Gastrocnemius medialis (tissue), 4 donors: ENCODE measurements at places on chromosomes 12 and 14. TPM values are rescaled to one million over a fixed set of nuclear protein-coding genes. Genes with fewer than 3 reads are reported as not detected.

GRCh38 chr14:74973003-74973653 is 17.7 kb upstream of the PGF start:
- DNase-seq = peak; percentile 60

DNA sequence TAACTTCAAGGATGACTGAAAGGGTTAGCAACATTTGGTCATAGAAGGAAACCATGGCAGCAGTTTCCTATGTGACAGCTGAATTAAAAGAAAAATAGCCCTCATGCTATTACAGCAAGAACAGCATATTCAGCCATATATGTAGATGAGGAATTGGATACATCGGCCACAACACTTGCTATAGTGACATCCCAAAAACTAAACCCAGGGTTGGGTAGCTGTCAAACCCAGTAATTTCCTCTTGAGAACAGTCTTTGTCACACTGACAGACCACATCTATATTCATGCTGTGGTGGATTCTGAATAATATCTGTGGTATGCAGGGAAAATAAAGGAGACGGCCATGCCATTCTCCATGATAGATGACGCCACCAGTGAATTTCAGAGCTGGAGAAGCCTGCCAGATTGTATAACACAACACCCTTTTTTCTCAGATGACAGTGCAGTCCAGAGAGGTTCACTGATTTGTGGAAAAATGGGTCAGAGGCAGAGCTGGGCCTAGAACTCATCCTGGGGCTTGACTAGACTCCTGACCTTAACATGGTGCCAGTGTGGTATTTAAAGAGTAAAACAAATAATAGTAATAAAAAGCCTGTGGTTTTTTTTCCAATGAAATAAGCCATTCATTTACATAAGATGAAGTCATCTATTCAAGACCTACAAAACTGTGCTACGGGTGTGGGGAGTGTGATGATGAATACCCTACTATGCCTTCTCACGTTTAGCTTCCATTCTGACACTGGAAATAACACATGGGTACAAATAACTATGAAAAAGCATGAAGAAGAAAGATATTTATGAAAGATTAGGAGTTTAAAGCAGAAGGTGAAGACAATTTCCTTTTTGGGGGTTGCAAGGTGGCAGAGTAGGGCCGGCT is 32.3 kb downstream of the EFCAB11 start:
- DNase-seq = no peak

SYT1 gene
- total RNA-seq = not detected

BAG5 gene
- 16.9 TPM for total RNA-seq

ANKS1B gene
- 3.9 TPM for total RNA-seq

TPPP2 gene
- total RNA-seq = 0.22 TPM

OTOGL gene
- total RNA-seq = 0.10 TPM

DNA sequence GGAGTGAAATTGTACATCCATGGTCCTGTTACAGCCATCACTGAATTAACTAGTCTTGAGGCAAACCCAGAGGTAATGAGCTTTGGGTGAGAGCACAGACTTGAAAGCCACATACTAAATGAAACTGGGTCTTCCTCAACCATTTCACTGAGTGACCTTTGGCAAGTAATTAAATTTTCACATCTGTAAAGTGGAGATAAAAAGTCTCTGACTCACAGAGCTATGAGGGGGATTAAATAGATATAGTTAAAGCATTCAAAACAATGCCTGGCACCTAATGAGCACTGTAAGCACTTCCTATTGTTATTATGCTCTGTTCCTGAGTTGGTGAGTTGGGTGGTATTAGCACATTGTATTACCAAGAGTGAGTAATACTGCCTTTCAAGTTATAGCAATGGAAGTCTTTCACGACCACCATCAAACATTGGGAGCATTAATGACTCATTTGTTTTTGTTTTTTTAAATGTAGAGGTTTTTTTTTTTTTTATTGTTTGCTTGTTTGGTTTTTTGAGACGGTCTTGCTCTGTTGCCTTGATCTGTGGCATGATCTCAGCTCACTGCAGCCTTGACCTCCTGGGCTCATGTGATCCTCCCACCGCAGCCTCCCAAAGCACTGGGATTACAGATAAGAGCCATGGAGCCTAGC is 12.5 kb upstream of the STRN3 start:
- no peak for DNase-seq

PGF gene
- total RNA-seq = 7.8 TPM

DNA sequence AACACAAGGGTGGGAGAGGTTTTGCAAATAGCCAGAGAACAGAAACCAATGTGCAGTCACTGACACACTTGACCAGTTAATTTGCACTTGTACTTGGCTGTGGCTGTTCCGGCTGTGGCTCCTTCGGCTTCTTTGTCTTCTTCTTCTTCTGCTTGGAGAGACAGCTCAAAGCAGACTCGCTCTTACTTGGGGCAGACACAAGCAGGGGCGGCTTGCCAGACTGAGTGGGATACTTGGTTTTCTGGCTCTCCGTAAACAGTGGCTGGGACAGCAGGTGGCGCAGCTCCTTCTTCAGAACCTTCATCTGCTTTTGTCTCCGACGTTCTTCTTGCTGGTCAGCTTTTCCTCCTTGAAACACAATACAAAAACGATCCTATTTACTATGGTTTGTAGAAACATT is 25.0 kb downstream of the OTUB2 start:
- DNase-seq = no peak

- no peak for DNase-seq
Measured at GRCh38 chr12:15854916-15855315, 27.3 kb upstream of the STRAP start.

PKP2 gene
- 4.4 TPM for total RNA-seq

TCTN2 gene
- total RNA-seq = 1.2 TPM

- DNase-seq = peak; percentile 55
Measured at GRCh38 chr14:94827711-94828447, 58.0 kb upstream of the GSC start.

SLC25A21 gene
- total RNA-seq = not detected

DNA sequence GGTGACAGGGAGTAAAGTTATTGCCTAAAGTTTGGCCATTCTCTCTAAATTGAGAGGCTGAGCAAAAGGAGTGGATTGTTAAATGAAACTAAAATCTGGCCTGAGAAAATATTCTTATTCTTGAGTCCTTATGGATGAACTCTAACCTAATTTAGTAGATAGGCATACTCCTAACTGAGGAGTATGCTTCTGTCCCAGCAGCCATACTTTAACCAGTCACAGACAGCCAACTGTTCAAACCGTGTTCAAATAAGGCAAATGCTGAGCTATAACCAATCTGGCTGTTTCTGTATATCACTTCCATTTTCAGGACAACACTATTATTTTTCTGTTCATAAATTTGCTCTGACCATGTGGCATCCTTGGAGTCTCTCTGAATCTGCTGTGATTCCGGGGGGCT is 75.9 kb upstream of the RERGL start:
- no peak for DNase-seq

CISTR gene
- not detected for total RNA-seq

- DNase-seq = no peak
Measured at GRCh38 chr12:94994312-94994711, 9.2 kb downstream of the NDUFA12 start.

DNA sequence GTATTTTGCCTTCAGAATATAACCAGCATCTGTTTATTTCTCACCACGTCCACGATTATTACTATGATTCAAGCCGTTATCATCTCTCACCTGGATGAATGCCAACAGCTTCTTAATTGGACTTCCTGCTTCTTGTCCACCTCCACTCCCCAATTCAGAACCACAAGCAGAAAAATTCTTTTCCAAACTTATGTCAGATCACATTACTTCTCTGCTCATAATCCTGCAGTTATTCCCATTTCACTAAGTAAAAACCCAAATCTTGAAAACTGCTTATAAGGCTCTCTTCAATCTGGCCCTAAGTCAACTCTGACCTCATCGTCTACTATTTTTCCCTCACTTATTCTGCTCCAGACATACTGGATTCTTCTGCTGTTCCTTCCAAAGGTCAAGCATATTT is 2.0 kb downstream of the CRY1 start:
- no peak for DNase-seq

DNA sequence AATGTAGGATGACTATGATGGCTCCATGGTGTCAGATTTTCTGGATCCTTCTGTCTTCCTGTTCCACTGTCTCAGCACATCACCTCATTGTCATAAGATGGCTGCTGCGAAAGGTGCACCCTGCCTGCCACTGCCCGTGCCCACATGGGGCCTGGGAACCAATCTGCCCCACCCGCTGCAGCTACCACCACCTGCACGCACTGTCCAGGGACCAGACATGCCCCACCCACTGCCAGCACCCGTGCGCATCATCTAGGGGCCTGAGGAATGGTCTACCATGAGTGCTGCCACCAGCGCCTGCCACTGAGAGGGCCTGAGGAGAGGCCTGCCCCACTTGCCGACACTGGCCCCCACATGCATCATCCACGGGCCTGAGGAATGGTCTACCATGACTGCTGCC is 23.8 kb downstream of the CYP46A1 start:
- DNase-seq = no peak

- no peak for DNase-seq
Measured at GRCh38 chr14:69034612-69035262, 55.6 kb upstream of the ACTN1 start.

- DNase-seq = no peak
Measured at GRCh38 chr12:89059721-89060541, 292.4 kb downstream of the DUSP6 start.

DNA sequence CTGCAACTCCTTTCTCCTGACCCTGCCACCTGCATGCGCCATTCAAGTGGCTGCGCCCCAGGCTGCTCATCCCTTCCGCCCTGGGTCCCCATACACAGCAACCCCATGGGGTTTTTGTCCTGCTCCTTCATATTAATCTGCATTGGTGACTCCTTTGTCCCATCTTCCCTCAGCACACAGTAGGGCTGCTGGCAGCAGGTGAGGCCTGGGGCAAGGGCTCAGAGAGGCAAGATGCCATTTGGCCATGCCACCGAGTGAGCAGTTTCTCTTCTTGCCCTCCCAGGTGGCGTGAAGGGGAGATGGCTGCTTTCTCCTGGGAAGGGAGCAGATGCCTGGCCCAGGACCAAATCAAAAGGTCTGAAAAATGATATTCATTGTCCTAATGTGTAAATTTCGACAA is 9.1 kb downstream of the RTL1 start:
- no peak for DNase-seq

GALNT16 gene
- 0.68 TPM for total RNA-seq

DNA sequence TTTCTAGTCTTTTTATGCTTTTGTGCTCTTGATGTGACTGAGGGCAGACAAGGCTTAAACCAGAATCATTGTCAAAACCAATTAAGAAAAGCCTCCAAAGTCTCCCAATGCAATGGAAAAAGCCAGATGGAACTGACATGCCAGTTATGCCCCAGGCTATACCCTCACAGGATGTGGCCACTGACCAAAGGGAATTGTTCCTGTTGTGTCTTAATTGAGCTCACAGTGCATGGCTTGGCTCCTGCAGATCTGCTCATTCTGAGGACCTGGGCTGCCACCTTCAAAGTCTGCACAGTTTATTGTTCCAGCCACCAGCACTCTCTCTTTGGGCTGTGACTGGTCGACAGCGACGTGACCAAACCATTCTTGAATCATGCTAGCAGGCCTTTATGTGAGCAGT is 17.1 kb upstream of the BICD1 start:
- DNase-seq = no peak

SLC6A15 gene
- 0.51 TPM for total RNA-seq

- no peak for DNase-seq
Measured at GRCh38 chr14:90576981-90577660, 180.3 kb downstream of the CALM1 start.

DNA sequence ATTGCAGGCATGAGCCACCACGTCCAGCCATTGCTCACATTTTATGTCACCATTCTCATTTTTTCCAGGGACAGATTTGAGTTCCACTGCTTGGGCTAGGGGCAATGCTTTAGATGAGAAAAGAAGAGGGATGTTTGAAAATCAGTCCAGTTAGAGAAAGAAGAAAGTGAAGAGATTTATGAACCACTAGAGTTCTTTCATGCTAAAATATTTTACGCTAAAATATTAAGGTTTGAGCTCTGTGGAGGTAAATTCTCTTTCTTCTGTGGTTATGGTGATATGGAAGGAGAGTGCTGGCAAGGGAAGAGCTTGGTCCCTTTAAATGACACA is 21.5 kb downstream of the CFL2 start:
- DNase-seq = no peak

DCN gene
- 613 TPM for total RNA-seq

DNA sequence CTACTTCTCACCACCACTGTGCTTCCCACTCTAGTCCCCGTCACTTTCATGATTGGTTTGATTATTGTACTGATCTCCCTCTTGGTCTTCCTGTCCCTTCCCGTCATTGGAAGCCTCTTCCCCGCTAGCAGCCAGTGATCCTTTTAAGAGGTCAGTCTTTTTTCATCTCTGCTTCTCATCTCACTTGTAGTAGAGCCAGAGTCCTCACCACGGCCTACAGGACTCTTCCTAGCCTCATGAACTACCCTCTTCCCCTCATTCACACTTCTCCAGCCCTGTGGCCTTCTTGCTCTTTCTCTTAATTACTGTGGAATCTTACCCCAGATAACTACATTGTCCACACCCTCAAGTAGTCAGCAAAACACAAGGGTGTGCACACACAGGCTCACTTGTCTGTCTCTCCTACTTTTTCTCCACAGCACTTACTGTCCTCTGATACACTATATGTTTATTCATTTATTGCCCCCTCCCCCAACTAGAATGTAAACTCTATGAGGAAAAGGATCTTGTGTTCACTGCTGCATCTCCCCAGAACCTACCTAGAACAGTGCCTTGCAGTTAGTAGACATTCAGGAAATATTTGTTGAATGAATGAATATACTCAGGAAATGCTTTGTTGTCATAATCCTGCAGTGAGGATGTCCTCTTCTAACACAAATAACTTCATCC is 66.3 kb downstream of the CKB start:
- DNase-seq = no peak

DNA sequence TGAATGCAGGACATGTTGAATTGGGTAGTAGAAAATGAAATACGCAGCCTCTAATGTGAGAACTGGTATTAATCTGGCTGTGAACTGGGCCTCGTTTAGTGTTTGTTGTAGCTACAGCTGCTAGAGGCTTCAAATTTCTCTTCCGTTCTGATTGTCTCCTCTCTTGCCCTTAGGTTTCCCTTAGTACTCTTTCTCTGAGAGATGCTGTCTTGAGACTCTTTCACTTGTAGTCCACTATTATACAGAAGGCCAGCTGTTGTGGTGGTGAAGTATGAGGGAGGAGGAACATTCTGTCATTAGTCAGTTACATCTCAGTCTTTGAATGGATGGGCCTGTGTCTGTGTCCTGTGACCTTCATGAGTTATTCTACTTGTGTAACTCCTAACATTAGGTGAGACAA is 322.0 kb downstream of the TMTC2 start:
- DNase-seq = no peak

- DNase-seq = peak; percentile 36
Measured at GRCh38 chr12:57772429-57773322, at the start of gene EEF1AKMT3. Gene EEF1AKMT3 (plus strand): TSS chr12:57772614. CDS start chr12:57772725, 111 bp downstream.

DNA sequence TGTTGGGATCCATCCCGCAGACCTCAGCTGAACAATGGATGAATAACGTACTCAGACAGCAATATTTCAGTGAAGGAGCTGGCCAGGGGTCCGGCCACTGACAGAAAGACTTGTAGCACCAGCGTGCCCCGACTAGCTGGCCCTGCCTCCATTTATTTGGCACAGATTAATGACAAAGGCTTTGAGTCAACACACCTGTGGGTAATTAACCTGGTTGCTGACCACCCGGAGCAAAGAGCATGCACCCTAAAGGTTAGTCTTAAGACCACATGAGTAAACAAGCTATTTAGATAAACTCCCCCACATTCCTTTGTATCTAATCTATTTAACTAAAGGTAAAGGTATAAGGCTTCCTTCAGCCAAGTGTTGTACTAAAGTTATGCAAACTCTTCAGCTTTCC is 868.6 kb downstream of the LRFN5 start:
- DNase-seq = no peak

- no peak for DNase-seq
Measured at GRCh38 chr12:25482625-25483024, 70.5 kb downstream of the LMNTD1 start.

- peak; percentile 43 for DNase-seq
Measured at GRCh38 chr12:91382081-91382543, 199.5 kb upstream of the DCN start.
